ENCODE measurements at places on chromosomes 2 and 18. TPM values are rescaled to one million over a fixed set of nuclear protein-coding genes. Genes with fewer than 3 reads are reported as not detected.

Gene GCG
- not detected for total RNA-seq

GRCh38 chr18:79361766-79362522 is 33.8 kb upstream of the NFATC1 start:
- no peaks in the 10 kb centered on the region for H3K27me3 ChIP-seq
- DNase-seq: no peak
- H3K36me3 ChIP-seq: no peaks in the 10 kb centered on the region
- no peak overlapping the region for H3K4me3 ChIP-seq

GRCh38 chr2:239804161-239805042 is 220.7 kb downstream of the NDUFA10 start:
- H3K27ac ChIP-seq: no peak overlapping the region
- no peak overlapping the region for H3K4me3 ChIP-seq
- no peaks in the 10 kb centered on the region for H3K27me3 ChIP-seq
- no peaks in the 10 kb centered on the region for H3K4me1 ChIP-seq
- H3K36me3 ChIP-seq: no peaks in the 10 kb centered on the region
- DNase-seq: no peak

- no peaks in the 10 kb centered on the region for H3K27me3 ChIP-seq
- no peaks in the 10 kb centered on the region for H3K36me3 ChIP-seq
- peak overlapping the region; percentile 39 for H3K27ac ChIP-seq
- no peak overlapping the region for H3K4me3 ChIP-seq
- DNase-seq: no peak
Measured at GRCh38 chr2:191311627-191312026, 66.4 kb downstream of the MYO1B start.

DNA sequence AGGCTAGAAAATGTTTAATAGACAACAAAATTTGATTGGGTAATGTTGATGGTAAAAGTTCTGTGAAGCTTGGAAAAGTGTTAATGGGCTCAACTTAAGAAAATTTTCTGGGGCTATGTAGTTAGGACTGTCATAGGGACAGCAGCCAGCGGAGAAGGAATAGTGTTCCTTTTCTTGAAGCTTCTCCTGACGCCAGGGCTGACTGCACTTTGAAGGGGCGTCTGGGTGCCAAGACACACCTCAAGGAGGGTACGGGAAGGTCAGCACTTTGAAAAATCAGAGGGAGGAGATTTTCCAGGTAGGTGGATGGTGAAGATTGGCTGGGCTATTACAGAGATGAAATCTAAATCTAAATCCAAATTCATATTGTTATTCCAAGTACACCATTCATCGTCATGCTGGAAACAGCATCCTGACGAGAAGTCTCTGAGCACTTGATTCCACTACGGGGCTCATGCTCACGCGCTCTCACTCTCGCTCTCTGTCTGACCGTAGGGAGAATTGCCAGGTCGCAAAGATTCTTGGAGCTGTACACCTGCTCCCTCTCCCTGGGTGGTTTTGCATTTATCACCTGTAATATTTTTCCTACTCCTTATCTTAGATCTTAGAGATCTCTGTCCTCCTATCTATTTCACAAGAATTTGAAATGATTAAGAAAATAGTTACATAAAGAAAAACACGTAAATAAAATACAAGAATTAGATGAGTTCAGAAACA is 91.0 kb downstream of the ITGB1BP1 start:
- no peak for DNase-seq
- H3K4me1 ChIP-seq: peaks cover 8% of the 10 kb centered on the region
- no peaks in the 10 kb centered on the region for H3K36me3 ChIP-seq
- no peak overlapping the region for H3K4me3 ChIP-seq

Gene LRATD1
- 56.7 TPM for total RNA-seq

- no peaks in the 10 kb centered on the region for H3K36me3 ChIP-seq
- no peaks in the 10 kb centered on the region for H3K27me3 ChIP-seq
- H3K4me3 ChIP-seq: peak within 1 kb of the TSS; percentile 77
Measured at GRCh38 chr18:13218368-13218991, at the start of gene LDLRAD4. Gene LDLRAD4, plus strand, starts transcription at chr18:13218760.

Gene ABCB11
- not detected for total RNA-seq

GRCh38 chr18:58609536-58609993 is 19.3 kb downstream of the ALPK2 start:
- no peaks in the 10 kb centered on the region for H3K36me3 ChIP-seq
- no peaks in the 10 kb centered on the region for H3K4me1 ChIP-seq
- H3K4me3 ChIP-seq: no peak overlapping the region

DNA sequence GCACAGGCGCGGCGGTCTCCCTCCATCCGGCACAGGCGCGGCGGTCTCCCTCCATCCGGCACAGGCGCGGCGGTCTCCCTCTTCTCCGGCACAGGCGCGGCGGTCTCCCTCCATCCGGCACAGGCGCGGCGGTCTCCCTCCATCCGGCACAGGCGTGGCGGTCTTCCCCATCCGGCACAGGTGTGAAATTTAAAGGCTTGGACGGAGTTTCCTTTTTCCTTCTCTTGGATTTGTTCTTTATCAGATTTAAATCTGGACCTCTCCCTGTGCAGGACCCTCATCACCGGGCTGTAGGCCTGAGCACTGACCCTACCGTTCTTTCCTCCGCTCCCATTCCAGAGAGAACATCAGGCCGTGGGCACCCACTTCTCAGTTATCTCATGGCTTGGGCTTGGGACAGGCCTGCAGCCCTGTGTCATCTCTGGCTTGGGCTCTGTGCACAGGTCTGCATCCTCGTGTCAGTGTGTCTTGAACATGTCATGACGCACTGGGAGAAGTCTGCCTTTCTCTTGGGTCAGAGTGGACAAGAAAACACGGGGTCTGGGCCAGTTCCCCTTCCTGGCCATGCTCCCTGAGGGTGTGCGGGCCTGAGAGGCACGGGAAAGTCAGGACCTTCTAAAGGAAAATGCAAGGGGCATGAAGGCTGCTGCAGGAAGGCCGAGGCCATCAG is 53.9 kb upstream of the PXDN start:
- DNase-seq: no peak
- no peaks in the 10 kb centered on the region for H3K27me3 ChIP-seq
- no peak overlapping the region for H3K4me3 ChIP-seq
- H3K27ac ChIP-seq: no peak overlapping the region
- no peaks in the 10 kb centered on the region for H3K4me1 ChIP-seq
- H3K36me3 ChIP-seq: no peaks in the 10 kb centered on the region

- no peak overlapping the region for H3K4me3 ChIP-seq
- no peaks in the 10 kb centered on the region for H3K27me3 ChIP-seq
- no peak for DNase-seq
- H3K36me3 ChIP-seq: no peaks in the 10 kb centered on the region
Measured at GRCh38 chr18:24869285-24869684, 408.8 kb downstream of the HRH4 start.

GRCh38 chr18:37676276-37676675 is 110.7 kb upstream of the CELF4 start:
- no peaks in the 10 kb centered on the region for H3K4me1 ChIP-seq
- H3K4me3 ChIP-seq: no peak overlapping the region
- no peak overlapping the region for H3K27ac ChIP-seq
- no peaks in the 10 kb centered on the region for H3K36me3 ChIP-seq

Gene UGT1A1
- 3.8 TPM for total RNA-seq

- H3K4me1 ChIP-seq: no peaks in the 10 kb centered on the region
- H3K4me3 ChIP-seq: no peak overlapping the region
- no peak for DNase-seq
- no peaks in the 10 kb centered on the region for H3K36me3 ChIP-seq
- no peak overlapping the region for H3K27ac ChIP-seq
Measured at GRCh38 chr2:119575439-119575838, 31.2 kb downstream of the CFAP221 start.

DNA sequence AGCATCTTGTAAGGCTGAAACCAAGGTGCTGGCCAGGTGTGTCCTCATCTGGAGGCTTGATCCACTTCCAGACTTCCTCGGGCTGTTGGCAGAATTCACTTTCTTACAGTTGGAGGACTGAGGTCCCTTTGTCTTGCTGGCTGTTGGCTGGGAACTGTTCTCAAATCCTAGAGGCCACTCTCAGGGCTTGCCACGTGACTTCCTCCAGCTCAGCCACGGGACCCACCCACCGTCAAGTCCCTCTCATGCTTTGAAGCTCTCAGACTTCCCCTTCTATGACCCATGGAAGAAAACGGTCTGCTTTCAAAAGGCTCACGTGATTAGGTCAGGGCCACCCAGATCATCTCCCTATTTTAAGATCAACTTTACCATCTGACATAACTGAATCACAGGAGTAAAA is 77.1 kb downstream of the SMAD4 start:
- no peaks in the 10 kb centered on the region for H3K27me3 ChIP-seq
- H3K36me3 ChIP-seq: no peaks in the 10 kb centered on the region
- H3K27ac ChIP-seq: no peak overlapping the region
- no peaks in the 10 kb centered on the region for H3K4me1 ChIP-seq
- no peak overlapping the region for H3K4me3 ChIP-seq
